ENCODE measurements at places on chromosomes 2 and 18. TPM values are rescaled to one million over a fixed set of nuclear protein-coding genes. Genes with fewer than 3 reads are reported as not detected.

- H3K36me3 ChIP-seq = no peaks in the 10 kb centered on the region
- H3K27ac ChIP-seq = no peak overlapping the region
- no peak for DNase-seq
- H3K4me1 ChIP-seq = no peaks in the 10 kb centered on the region
Measured at GRCh38 chr2:142871396-142871795, 6.1 kb upstream of the KYNU start.

DNA sequence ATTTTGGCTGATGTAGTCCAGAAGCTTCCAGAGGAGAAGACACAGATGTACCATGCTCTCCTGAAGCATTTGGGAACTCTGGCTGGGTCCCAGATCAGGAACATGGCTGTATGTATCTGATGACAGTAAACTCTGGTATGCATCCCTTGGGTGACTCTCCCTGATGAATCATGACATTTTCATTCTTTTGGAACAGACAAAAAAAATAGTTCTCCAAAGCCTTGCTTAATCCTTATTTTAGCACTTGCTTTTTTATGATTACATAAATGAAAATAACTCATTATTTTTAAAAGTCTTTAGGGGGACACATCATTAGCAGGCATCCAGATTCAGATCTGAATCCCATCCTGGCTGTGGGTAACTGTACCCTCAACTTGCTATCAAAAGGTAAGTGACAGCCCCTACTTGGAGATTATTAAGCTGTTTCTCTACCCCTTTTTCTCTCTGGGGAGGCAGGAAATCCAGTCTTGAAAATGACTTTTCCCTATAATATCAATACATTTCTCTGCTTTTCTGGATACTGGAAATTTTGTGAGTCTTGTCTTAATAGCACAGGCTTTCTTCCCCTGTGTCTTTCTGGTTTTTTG is 23.3 kb downstream of the AOX1 start:
- no peaks in the 10 kb centered on the region for H3K27me3 ChIP-seq
- H3K4me1 ChIP-seq = no peaks in the 10 kb centered on the region
- no peak overlapping the region for H3K27ac ChIP-seq
- no peak overlapping the region for H3K4me3 ChIP-seq

DNA sequence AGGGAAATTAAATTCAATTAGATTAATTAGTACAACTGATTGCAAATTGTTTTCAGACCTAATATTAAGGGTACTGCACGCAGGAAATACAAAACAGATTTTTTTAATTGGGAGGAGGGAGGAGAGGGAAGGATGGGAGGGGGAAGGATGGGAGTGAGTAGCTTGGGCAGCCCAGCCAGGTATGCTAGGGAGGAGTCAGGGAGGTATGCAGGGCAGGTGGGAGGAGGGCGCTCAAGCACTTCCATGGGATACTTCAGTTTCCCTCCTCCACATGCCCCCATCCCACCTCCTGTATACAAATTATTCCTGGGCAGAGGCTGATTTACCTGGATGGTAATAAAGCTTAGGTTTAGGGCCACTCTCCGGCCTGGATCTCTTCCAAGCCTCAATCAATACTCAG is 76.6 kb upstream of the CAPN13 start:
- H3K27me3 ChIP-seq = no peaks in the 10 kb centered on the region
- no peak overlapping the region for H3K4me3 ChIP-seq
- no peak for DNase-seq

Gene IL1A
- total RNA-seq = not detected

- no peak overlapping the region for H3K27ac ChIP-seq
- no peaks in the 10 kb centered on the region for H3K4me1 ChIP-seq
- H3K36me3 ChIP-seq = no peaks in the 10 kb centered on the region
- no peak for DNase-seq
Measured at GRCh38 chr2:191188550-191189093, 37.8 kb upstream of the STAT4 start.
